Hematopoietic multipotent progenitor cell treated with erythropoietin and hydrocortisone succinate and interleukin-3 and kit ligand, for 17 days (in vitro differentiated cells): ENCODE measurements at places on chromosomes 5 and 9.

- DNase-seq = no peak
Measured at GRCh38 chr9:131169563-131170240, 44.3 kb downstream of the NUP214 start.

DNA sequence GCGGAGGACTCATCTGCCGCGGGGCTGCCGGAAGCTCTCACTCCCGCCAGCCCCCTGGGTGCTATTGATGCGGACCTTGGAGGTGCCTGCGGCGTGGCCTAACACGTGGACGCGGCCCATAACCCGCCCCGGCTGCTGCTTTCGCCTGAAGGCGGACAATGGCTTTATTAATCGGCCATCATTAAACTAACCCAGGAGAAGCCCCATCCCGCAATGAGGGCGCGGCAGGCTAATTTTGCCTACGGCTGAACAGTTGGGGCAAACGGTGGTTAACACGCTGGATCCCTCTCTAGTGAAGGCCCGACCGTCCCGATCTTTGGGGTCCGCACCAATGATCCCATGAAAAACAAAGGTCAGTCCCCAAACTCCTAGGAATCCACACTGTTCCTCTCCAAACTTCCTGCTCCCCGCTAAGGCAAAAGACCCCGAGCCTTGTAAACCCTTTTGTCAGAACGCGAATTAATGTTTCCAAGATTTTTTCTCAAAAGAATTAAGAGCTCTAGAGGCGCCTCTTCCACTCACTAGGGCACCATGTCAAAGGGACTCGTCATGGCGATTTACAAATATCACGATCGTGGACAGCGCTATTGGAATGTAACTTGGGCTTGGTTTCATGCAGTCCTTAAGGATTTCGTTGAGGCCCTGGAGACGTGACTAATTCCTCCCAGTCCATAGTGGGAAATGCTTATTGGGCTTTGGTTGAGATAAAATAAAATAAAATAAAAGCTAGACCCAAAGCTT lies 193.1 kb downstream of the MEF2C start:
- DNase-seq = no peak

GRCh38 chr5:90153031-90153430 lies 256.5 kb downstream of the CETN3 start:
- no peak for DNase-seq

- no peak for DNase-seq
Measured at GRCh38 chr5:173563246-173563645, 53.2 kb downstream of the BOD1 start.

DNA sequence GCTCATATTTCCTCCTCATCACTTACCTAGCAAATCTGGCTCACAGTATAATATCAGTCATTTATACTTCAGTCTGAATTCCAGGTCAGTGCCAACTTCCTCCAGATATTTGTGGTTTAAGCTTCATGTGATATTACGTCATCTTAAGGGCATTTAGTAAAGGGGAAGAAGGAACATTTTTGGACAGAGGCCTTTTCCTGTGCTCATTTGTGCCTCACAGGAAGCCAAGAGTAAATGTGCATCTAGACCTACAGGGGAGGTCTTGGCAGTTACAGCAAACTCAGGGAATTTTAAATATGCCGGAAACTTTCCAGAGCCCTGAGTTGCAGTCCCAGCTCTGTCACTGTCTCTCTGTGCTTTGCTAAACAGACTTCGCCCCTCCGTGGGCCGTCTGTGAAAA lies 12.3 kb upstream of the KCNIP1 start:
- no peak for DNase-seq

GRCh38 chr9:86452201-86452828 lies 98.1 kb upstream of the TUT7 start:
- DNase-seq = no peak

GRCh38 chr5:50697739-50698138 lies 31.3 kb downstream of the PARP8 start:
- DNase-seq = no peak

DNA sequence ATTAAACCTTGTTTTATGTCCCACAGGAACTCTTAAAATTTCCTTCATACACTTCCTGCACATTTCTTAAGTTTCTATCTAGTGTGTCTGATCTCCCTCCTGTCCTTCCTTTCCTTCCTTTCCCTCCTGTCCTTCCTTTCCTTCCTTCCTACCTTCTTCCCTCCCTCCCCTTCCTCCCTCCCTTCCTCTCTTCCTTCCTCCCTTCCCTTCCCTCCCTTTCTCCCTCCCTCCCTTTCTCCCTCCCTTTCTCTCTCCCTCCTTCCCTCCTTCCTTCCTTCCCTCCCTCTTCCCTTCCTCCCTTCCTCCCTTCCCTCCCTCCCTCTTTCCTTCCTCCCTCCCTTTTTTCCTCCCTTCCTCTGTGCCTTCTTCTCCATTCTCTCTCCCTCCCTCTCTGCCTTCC lies 414.9 kb downstream of the ENC1 start:
- no peak for DNase-seq

GRCh38 chr5:72237415-72237814 lies 82.6 kb downstream of the MRPS27 start:
- DNase-seq = peak; percentile 62

DNA sequence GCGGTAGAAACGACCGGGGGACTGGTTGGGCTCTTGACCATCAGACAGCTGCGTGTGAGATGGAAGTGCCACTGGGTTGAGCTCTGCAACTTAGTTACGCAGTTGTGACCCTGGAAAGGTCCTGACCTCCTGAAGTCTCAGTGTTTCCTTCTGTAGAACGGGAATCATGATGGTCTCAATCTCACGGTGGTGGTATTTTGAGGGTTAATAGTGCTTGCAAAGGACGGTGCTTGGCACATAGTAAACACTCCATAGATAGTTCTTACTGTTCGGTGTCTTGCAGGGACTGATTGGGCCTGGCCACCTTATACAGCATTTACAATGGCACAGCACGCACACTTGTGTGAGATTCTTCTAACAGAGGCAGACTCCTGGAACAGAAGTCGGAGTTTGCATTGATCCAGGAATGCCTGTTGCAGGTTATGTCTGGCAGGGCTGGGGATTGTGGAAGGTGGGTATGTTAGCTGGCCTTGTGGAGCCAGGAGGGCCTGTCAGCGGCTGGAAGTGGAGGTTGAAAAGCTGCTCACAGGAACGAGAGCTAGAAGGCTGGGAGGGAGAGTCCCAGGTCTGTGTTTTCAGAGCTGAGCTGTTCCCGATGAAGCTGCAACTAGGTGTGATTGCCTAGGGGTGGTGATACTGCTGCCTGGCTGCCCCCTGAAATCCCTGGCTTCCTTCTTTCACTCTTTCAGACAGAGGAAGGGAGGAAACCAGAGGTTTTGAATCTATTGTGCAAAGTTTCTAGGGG lies 962 bp upstream of the TXN start:
- DNase-seq = no peak

- DNase-seq = no peak
Measured at GRCh38 chr9:34558919-34559623, 30.5 kb downstream of the CNTFR start.

GRCh38 chr9:105419816-105420597 lies 27.8 kb upstream of the FSD1L start:
- no peak for DNase-seq

DNA sequence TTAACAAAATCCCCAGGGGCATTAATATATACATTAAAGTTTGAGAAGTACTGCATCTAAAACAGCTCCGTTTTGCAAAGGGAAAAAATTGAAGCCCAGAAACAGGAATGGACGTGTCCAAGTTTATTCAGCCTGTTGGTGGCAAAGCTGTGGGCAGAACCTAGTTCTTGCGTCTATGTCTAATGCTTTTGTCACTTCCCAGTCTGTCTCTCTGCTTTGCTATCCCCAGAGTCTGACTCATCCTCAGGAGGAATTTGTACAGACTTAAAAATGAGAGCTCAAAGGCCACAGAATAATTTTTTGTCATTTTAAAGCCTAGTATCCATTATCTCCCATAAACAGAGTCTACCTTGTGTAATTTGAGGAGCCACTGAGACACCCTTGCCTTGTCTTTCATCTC lies 330.9 kb upstream of the GRIA1 start:
- no peak for DNase-seq

- no peak for DNase-seq
Measured at GRCh38 chr9:34382879-34383278, 6.2 kb upstream of the MYORG start.

GRCh38 chr9:96413302-96414221 lies 4.6 kb downstream of the ZNF367 start:
- DNase-seq = peak; percentile 41

DNA sequence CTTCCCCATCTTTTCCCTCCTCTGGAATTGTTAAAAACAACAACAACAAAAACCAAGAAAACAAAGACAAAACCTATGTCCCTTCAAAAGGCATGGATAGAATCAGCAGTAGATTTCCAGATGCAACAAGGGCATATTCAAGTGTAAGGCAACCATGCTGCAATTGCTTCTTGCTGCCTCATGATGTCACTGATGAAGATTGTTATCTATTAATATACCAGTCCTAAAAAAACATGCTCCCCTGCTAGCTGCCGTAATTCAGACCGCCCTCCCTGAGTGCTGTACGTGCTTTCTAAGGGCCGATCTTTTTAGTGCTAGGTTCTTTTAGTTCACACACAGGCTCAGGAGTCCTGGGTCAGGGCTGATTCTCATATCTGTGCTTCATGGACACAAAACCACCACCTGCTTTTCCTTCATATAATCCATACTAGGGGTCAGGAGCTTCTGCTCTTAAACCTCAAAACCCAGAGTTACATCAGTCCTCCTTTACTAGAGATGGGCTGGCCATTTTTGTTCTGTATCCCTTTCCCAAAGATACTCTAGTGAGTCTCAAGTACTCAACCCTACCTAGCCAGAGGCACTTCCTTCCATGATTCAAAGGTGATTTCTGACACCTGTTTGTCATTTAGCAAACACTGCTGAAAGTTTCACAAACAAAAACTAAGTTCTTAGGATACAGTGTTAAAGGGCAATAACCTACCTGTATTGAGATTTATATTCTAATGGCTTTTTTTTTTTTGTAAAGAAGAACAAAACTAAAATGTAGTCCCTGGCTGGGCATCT lies 82.1 kb downstream of the GIN1 start:
- no peak for DNase-seq

DNA sequence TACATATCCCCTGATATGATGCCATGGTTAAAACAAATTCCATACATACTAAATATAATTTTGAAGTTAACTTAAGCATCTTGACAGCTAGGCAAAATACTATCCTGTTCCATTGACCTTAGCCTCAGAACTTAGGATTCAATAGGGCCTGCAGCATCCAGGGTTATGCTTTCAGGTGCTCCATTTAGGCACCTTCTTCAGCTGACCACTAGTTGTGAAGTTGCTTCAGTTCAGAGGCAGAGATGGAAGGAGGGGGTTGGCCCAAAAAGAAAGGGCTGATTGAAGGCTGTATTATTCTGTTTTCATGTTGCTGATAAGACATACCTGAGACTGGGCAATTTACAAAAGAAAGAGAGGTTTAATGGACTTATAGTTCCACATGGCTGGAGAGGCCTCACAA lies 7.0 kb upstream of the NREP start:
- no peak for DNase-seq

DNA sequence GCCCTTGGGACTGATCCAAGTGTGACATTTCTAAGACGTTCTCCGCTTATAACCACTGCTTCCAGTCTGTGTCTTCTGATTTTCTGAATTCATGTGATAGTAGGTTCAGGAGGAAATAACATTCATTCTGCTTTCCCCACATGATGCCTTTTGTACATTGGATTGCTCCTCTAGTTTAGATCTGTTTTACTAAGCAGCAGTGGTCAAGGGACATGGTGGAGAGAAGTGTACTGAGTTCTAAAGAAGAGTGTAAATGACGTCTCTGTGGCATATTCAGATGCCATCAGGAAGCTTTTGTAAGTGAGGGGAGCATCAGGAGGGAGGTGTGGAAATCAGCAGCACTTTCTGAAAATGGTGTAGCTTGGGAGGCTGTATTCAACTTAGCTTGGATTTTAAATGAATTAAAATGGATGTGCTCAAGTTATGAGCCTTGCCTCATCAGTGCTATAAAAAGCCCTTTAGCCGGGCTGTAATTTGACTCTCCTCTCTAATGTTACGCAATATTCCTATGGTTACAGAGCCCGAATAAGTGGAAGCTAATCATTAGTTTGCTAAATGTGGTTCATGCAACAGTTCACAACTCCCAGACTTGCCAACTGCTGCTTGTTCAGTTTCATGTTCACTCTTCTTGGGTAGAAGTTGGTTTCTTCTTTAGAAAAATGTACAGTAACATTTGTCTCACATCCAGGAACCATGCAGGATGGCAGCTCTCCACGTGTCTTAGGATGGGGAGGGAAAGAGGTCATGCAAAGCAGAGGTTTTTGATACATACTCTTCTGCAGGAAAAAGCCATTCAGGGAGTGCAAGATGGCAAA lies 281.3 kb downstream of the ARHGAP26 start:
- DNase-seq = no peak

DNA sequence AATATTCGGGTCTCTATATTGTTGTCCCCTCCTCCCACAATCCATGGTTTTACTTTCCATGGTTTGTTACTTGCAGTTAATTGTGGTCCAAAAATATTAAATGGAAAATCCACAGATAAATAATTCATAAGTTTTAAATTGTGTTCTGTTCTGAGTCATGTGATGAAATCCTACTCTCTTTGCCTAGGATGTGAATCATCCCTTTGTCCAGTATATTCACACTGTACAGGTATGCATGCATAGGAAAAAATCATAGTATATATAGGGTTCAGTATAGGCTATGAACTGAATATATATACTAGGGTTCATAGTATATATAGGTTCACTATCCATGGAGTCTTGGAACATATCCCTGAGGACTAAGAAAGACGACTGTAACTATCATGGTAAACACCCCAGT lies 19.6 kb downstream of the INSYN2B start:
- no peak for DNase-seq

GRCh38 chr5:50822761-50823160 lies 156.3 kb downstream of the PARP8 start:
- DNase-seq = no peak

DNA sequence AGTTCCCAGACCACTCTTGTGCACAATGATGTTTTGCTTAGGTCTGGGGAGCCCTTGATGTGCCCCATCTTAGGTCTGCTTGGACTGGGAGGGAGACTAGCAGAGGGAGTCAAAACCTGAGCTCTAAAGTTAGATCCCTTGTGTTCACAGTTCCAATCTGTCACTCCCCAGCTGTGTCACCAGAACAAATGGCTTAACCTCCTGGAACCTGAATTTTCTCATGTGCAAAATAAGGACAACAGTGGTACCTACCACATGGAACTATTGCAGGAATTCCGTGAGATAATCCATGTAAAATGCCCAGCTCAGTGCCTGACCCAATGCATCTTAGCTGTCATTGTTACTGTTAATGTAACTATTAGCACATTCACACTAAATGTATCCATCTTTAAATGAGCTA lies 45.5 kb downstream of the GALNT10 start:
- DNase-seq = no peak

DNA sequence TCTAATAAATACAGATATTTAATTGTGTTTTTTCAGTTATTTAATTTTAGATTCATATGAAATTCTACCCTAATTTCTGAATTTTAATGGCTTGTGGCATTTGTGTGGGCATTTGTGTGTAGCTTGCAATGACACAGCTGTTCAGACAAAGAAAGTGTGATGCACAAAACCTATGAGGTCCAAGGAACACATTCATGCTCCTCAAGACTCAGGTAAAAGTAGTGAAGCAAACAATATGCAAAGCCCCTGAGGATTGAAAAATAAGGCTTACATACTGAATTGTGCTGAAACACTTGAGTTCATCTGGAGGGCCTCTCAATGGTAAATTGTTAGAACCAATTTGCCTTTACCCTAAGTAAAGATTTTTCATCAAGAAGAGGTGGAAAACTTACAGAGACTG lies 28.1 kb downstream of the IL7R start:
- no peak for DNase-seq

GRCh38 chr9:86286278-86286677 lies 3.9 kb upstream of the ISCA1 start:
- DNase-seq = peak; percentile 84

GRCh38 chr9:129400001-129400970 lies 220.6 kb downstream of the C9orf50 start:
- DNase-seq = no peak
